A673 (cell line): ENCODE measurements at places on chromosomes 16 and 17. TPM values are rescaled to one million over a fixed set of nuclear protein-coding genes. Genes with fewer than 3 reads are reported as not detected.

DNA sequence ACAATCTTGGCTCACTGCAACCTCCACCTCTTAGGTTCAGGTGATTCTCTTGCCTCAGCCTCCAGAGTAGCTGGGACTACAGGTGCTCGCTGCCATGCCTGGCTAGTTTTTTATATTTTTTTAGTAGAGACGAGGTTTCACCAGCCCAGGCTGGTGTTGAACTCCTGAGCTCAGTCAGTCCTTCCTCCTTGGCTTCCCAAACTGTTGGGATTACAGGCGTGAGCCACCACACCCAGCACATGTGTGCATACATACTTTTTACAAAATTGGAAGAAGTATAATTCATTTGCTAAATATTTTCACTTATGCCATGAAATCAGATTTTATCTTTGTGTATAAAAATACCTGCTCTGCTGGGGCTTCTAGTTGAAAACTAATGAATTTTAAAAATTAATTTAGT, 13.2 kb downstream of the BPTF start:
- H3K27me3 ChIP-seq: no peaks in the 10 kb centered on the region
- no peak for DNase-seq
- no peak overlapping the region for H3K4me3 ChIP-seq
- H3K4me1 ChIP-seq: no peaks in the 10 kb centered on the region

GRCh38 chr17:49258394-49258793, 27.8 kb upstream of the PHOSPHO1 start:
- H3K4me1 ChIP-seq: no peaks in the 10 kb centered on the region
- DNase-seq: no peak
- no peak overlapping the region for H3K4me3 ChIP-seq
- no peaks in the 10 kb centered on the region for H3K27me3 ChIP-seq

DNA sequence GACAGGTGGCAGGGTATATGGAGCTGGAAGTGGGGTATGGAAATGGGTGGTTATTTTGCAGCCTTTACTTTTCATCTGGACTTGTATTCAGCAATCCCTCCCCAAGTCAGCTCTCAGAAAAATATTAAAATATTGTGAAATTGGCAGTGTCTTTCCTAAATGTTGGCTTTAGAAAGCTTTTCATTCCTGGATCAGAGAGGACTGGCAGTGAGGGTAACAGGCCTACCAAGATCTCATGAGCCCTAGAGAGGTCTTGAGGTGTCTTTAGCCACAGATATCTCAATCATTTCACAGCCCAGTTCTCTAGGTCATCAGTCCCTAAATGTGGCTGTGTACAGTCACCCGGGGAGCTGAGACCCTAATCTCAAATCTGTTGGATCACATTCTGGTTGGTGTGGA, 22.5 kb downstream of the SLC7A6OS start:
- H3K36me3 ChIP-seq: peaks cover 21% of the 10 kb centered on the region
- no peak overlapping the region for H3K4me3 ChIP-seq
- H3K4me1 ChIP-seq: peaks cover 17% of the 10 kb centered on the region

DNA sequence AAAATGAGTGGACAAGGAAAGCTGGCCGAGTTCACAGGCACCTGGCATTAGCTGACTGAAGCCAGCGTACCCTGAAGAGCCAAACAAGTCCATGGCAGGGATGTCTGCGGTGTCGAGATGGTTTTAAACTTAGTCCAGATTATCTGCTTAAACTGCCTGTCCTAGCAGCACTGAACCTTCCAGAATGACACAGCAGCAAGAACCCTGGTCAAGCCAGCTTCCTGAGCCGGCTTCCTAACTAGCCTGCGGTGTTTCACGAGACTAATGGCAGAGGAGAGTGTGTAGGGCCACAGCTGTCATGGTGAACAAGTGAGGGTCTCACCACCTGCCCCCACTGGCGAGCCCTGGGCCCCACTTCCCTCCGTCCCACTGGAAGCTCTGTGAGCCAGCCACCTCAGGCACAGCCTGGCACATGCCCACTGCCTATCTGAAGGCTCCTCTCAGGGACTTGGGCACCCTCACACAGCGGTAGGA, 28.8 kb upstream of the MTSS2 start:
- H3K27me3 ChIP-seq: no peaks in the 10 kb centered on the region
- peaks cover 16% of the 10 kb centered on the region for H3K4me1 ChIP-seq
- no peak for DNase-seq

- no peaks in the 10 kb centered on the region for H3K27me3 ChIP-seq
- peak overlapping the region; percentile 98 for H3K27ac ChIP-seq
- H3K4me1 ChIP-seq: peaks cover 44% of the 10 kb centered on the region
- no peaks in the 10 kb centered on the region for H3K36me3 ChIP-seq
- H3K4me3 ChIP-seq: no peak overlapping the region
Measured at GRCh38 chr16:57852189-57852588, 49.9 kb upstream of the KIFC3 start.

DNA sequence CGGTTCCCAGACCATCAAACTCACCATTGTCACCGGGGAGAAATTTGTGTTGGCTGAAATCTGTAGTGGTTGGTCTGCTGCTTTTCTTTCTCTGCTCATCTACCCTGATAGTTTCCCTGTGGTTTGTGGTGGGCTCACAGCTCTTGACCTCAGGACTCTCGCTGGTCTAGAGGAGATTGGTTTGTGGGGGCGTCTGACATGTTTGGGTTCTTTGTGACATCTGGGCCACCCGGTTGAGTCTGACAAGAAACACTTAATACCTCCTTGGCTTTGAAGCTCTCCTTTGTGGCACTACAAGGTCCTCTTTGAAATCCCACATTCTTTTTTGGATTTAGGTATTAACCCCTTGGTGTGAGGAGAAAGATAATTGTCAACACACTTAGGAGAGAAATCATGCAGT, 662.0 kb downstream of the WWOX start:
- H3K36me3 ChIP-seq: no peaks in the 10 kb centered on the region
- no peak overlapping the region for H3K4me3 ChIP-seq
- H3K27ac ChIP-seq: no peak overlapping the region

DNA sequence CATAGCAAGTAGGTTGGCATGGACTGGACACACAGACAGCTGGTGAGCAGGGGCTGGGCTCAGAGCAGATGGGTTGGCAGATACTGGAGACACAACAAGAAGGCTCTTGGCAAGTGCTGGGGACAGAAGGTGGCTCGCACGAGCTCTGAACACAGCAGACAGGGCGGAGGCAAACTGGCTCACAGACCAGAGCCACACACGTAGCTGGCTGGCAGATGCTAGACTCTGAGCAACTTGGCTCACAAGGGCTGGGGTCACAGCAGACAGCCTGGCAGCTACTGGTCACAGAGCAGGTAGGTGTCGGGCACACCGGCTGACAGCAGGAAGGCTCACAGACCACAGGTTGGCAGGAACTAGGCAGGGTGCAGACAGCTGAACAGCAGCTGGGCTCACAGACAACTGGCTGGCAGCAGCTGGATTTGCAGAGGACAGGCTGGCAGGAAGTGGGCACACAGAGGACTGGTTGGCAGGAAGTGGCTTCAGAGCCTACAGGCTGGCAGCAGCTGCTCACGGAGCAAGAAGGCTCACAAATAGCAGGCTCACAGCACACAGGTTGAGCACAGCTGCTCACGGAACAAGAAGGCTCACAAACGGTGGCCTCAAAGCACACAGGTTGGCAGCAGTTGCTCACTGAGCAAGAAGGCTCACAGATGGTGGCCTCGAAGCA, 725 bp downstream of the KRTAP16-1 start:
- no peaks in the 10 kb centered on the region for H3K4me1 ChIP-seq
- H3K4me3 ChIP-seq: no peak overlapping the region
- no peak for DNase-seq
- no peak overlapping the region for H3K27ac ChIP-seq
- H3K36me3 ChIP-seq: no peaks in the 10 kb centered on the region

- no peaks in the 10 kb centered on the region for H3K4me1 ChIP-seq
- peak; percentile 56 for DNase-seq
- H3K27ac ChIP-seq: no peak overlapping the region
- H3K36me3 ChIP-seq: no peaks in the 10 kb centered on the region
Measured at GRCh38 chr16:19223235-19224170, 55.5 kb downstream of the SYT17 start.

DNA sequence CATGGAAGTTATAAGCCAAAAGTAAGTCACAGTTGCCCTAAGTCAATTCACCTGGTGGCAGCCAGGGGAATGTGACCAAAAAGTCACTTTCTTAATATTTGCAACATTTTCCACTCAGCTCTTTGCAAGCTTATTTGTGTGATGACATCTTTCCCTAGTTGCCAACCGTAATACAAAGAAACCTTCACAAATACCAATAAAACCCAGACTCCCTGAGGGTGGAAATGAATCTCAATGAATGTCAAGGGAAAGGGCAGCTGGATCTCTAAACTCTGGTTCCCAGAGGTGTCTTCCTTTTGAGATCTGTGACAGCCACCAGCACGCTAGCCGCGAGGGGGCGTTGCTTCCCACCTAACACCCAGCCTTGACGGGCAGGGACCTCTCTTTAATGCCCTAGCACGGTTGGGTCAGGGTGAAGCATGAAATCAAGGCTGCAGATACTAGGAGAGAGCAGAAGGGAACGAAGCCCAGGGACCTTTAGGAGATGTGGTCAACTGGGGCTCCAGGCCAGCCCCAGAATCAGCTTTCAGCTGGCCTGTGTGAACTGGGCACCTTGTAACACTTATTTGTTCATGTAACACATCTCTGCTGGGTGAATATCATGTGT, 82.2 kb downstream of the CMC2 start:
- peak; percentile 72 for DNase-seq
- H3K4me1 ChIP-seq: no peaks in the 10 kb centered on the region
- H3K4me3 ChIP-seq: no peak overlapping the region

DNA sequence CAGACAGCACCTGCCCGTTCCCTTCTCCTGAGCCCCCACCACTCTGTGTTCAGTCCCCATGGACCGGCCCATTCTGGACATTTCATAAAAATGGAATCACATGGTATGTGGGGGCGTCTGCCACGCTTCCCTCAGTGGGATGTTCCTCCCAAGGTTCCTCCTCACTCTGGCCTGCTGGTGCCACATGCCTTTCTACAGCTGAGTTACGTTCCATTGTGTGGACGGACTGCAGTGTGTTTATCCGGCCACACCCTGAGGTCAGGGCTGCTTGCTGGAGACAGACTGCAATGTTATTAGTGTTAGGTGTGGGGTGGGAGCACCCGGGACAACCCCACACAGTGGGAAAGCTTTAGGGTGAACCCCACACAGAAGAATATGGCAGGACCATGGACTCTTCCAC, 5.9 kb upstream of the AATK start:
- no peak overlapping the region for H3K27ac ChIP-seq
- no peak overlapping the region for H3K4me3 ChIP-seq
- DNase-seq: no peak

DNA sequence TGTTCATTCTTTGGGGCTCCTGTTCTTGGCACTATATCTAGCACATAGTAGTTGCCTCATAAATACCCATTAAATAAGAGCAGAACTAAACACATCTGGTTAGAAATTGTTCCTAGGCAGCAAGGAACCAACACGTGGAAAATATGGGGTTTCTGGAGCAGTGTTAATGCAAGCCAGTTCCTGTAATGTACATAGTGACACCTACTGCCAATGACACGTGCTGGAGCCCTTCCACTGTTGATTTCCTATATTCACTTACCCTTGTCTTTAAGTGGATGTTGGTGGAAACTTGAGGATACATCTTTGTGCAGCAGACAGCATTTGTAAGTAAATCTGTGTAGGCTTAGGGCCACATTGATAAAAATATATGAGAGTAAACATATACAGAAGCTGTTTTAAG, 1.6 kb upstream of the IRF8 start:
- H3K27me3 ChIP-seq: peaks cover 82% of the 10 kb centered on the region
- no peak overlapping the region for H3K4me3 ChIP-seq
- H3K27ac ChIP-seq: no peak overlapping the region
- no peak for DNase-seq
- H3K4me1 ChIP-seq: no peaks in the 10 kb centered on the region
- H3K36me3 ChIP-seq: no peaks in the 10 kb centered on the region

GRCh38 chr16:10787304-10787703, 31.3 kb downstream of the TVP23A start:
- H3K36me3 ChIP-seq: no peaks in the 10 kb centered on the region
- H3K27ac ChIP-seq: no peak overlapping the region
- H3K4me1 ChIP-seq: peaks cover 5% of the 10 kb centered on the region
- peak; percentile 89 for DNase-seq

- peaks cover 22% of the 10 kb centered on the region for H3K36me3 ChIP-seq
- peak overlapping the region; percentile 77 for H3K27ac ChIP-seq
- H3K27me3 ChIP-seq: no peaks in the 10 kb centered on the region
- H3K4me3 ChIP-seq: peak overlapping the region; percentile 66
- peaks cover 17% of the 10 kb centered on the region for H3K4me1 ChIP-seq
- peak; percentile 87 for DNase-seq
Measured at GRCh38 chr16:89574681-89575246, 794 bp upstream of the CPNE7 start.

DNA sequence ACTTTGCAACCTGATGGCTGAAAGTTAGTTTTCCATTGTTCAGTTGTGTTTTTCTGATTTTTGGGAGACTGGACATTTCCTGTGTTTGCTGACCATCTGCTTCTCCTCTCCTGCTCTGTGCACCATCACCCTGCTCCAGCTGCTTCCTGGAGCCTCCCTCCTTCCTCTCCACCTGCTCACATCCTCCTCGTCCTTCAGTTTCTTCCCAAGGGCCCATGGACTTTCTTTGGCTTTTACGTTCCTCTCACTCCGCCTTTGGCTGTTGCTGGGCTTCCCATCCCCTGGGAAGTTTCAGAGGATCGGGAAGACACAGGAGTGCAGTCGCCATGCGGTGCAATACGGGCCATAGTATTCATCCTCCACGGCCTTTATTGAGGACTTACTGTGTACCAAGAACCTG, 61.6 kb downstream of the TNFRSF13B start:
- DNase-seq: no peak
- H3K27me3 ChIP-seq: no peaks in the 10 kb centered on the region
- no peak overlapping the region for H3K4me3 ChIP-seq
- peaks cover 7% of the 10 kb centered on the region for H3K4me1 ChIP-seq
- H3K27ac ChIP-seq: no peak overlapping the region

- H3K36me3 ChIP-seq: no peaks in the 10 kb centered on the region
- no peak overlapping the region for H3K4me3 ChIP-seq
- DNase-seq: no peak
Measured at GRCh38 chr17:78644224-78644623, 67.0 kb upstream of the DNAH17 start.

GRCh38 chr17:41329279-41329948, 13.9 kb upstream of the KRTAP17-1 start:
- H3K27ac ChIP-seq: no peak overlapping the region
- no peaks in the 10 kb centered on the region for H3K4me1 ChIP-seq
- H3K27me3 ChIP-seq: no peaks in the 10 kb centered on the region
- no peaks in the 10 kb centered on the region for H3K36me3 ChIP-seq

DNA sequence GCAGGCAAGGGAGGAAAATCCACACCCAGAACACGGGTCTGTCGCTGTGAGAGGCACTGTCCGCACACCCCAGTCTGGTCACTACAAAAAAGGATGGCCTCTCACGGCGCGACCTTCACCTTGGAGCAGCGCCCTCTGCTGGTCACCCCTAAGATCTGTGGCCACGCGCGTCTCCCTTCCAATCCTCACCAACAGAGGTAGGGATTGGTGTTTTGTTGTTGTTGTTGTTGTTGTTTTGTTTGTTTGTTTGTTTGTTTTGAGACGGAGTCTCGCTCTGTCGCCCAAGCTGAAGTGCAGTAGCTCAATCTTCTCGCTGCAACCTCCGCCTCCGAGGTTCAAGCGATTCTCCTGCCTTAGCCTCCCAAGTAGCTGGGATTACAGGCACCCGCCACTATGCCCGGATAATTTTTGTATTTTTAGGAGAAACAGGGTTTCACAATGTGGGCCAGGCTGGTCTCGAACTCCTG, 15.0 kb upstream of the C17orf58 start:
- no peak for DNase-seq
- no peak overlapping the region for H3K27ac ChIP-seq
- H3K27me3 ChIP-seq: no peaks in the 10 kb centered on the region
- H3K4me3 ChIP-seq: no peak overlapping the region
- no peaks in the 10 kb centered on the region for H3K36me3 ChIP-seq
- H3K4me1 ChIP-seq: no peaks in the 10 kb centered on the region

RRAD gene
- 0.19 and 0.28 TPM in 2 replicates for total RNA-seq

GPR179 gene
- total RNA-seq: 0.04 TPM in 2 replicates

NHLRC4 gene
- total RNA-seq: 0.21 and 0.52 TPM in 2 replicates
